Occipital lobe (tissue), 3 donors: ENCODE measurements at places on chromosomes 1 and 21. TPM values are rescaled to one million over a fixed set of nuclear protein-coding genes. Genes with fewer than 3 reads are reported as not detected.

GRCh38 chr1:241531195-241532161 is 700 bp upstream of the KMO start:
- no peak for DNase-seq

DNA sequence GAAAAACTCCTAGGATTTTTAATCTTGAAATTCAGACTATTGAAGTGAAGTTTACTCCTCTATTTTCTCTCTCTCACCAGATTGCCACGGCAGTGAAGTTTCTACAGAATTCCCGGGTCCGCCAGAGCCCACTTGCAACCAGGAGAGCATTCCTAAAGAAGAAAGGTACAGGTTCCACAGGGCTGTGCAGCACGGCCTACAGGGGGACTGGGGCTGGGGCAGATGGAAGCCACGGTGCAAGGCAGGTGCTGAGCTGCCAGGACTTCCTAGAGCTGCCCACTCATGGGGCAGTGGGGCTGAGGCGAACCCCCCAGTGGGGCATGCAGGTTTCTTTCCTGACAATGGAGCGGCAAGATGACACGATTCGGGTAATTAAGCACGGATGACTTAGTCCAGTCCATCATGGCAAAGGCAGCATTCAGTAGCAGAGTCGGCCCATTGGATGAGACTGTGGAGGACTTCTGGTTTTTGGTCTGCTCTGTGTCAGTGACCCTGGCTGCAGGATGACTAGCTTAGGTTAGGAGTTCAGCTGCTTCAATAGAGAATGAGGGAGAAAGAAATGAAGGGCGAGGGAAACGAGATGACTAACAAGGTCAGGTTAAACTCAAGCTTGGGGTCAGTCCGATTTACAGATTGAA is 61.5 kb downstream of the PEX14 start:
- DNase-seq, result no peak

DNA sequence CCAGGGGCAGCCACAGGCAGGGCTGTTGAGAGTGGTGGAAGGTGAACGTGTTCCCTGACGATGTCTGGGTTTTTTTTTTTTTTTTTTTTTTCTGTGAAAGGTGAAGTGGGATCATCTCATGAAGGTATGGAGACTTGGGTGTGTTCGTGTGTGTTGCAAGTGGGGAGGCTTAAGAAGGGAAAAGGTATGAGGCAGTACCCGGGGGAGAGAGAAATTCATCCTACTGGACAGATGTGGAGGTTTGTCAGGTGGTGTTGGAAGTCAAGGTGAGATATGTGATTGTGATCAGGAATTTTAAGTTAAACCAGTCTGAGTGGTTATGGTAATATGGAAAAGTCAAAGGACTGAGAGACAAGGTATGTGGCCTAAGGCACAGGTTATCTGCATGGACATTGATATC is 5.3 kb downstream of the C1orf115 start:
- DNase-seq, result no peak

DNA sequence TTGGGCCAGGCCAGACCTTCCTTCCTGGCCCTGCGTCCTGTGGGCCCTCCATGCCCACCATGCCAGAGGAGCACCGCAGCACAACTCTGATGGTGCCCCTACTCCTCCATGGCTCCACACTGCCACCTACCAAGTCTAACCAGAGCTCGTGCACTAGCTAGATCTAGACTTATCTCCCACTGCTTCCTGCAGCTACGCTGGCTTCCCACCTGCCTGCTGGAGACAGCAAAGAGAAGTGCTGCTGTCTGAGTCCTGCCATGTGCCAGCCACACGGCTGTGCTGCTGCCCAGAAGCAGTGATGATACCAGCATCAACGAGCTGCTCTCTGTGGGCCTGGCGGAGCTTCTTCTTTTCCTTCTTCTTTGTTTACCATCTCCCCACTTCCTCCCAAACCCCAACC is 4.5 kb downstream of the GUCA2B start:
- DNase-seq, result no peak

DNA sequence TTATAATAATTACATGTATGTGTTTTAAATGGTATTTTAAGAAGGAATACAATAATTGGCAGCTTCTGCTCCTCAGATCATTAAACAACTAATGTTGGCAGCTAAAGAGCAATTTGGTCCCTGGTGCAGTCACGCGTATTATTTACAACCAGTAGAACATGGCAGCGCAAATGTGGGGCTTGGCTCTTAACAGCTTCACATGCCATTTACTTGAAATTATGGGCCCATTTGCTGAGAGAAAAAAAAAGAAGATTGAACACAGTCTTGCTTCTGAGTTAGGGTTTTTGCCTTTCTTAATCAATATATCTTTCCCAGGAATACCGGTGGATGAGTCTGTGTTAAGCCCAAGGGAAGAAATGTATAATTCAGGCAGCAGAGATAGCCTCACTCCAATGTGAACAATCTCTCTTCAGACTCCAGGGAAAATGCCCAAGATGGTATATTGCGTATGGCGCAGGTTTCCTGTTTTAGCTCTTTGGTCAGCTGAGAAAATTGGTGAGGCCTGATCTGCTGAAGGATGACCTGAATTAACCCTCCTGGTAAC is 174.5 kb downstream of the DISC1 start:
- DNase-seq, result no peak

GRCh38 chr21:41429925-41430491 is 4.0 kb downstream of the MX1 start:
- no peak for DNase-seq

- no peak for DNase-seq
Observed at GRCh38 chr1:27005648-27006496, 6.8 kb downstream of the TENT5B start.

DNA sequence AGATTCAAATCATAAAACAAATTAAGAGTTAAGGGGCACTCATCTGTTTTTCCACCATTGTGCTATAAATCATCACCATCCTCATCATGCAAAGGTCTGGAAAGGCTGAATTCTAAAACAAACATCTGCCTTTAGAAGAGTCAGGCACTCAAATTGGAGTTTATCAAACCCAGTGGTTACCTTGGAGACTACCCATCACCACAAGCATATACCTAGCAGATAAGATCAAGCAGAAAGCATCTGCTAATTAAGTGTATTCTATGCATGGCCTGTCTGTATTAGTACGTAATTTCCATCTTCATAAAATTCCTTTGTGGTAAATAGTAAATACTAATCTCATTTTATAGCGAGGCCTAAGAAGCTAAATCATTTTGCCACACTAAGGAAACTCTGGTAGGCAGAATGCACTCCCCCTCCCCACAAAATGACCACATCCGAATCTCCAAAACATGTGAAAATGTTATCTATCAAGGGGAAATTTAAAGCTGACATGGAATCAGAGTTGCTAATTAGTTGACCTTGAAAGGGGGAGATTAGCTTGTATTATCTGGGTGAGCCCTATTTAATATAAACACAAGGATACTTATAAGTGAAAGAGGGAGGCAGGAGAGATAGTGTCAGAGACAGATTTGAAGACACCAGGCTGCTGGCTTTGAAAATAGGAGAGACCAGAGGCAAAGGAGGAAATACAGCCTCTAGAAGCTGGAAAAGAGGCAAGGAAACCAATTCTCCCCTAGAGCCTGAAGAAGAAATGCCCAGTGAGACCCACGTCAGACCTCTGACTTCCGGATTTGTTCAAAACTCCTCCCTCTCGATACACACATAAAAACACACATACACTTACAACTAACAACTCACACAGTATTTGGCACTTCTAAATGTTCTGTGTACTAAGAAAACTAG is 23.2 kb downstream of the ARID4B start:
- DNase-seq, result no peak

DNA sequence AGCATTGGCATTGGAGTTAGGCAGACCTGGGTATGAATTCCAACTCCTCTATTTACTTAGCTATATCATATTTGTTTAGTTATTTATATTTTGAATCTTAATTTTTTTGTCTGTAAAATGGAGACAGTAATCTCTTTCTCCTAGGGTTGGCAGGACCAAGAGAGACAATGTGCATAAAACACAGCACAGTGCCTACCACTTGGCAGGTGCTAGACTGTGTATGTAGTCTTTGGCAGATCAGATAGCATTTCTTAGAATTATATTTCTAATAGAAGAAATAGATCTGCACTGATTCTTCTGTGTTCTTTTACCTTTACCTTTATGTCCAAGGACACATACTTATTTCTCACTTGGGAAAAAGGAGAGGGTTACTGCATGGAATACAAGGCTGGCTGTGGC is 177.2 kb downstream of the GIPC2 start:
- DNase-seq, result no peak

GRCh38 chr1:93888900-93889299 is 9.9 kb upstream of the DNTTIP2 start:
- no peak for DNase-seq

- no peak for DNase-seq
Observed at GRCh38 chr1:211581526-211581925, 2.6 kb upstream of the SLC30A1 start.

GRCh38 chr1:205073511-205073910 is 10.7 kb downstream of the TMEM81 start:
- no peak for DNase-seq

GRCh38 chr1:90513956-90514355 is 203.1 kb downstream of the BARHL2 start:
- DNase-seq, result no peak

DNA sequence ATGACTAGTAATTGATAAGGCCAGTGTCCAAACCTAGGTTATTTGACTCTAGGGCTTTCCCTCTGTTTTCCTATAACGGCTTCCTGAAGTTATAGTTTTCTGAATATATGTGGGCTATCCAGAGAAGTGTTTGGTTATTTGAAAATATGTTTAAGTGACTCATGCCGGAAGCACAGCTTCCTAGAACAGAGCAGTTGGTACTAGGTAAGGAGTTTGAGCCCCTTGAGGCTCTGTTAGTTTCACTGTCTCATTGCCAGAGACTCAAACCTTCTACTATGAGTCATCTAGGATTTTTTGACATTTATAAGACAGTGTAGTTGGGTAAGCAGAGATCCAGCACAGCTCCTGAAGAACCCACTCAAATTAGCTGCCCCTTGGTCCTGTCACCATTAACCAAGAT is 27.1 kb upstream of the LEPR start:
- DNase-seq, result no peak

GRCh38 chr1:14774988-14775387 is 176.5 kb downstream of the KAZN start:
- DNase-seq, result no peak

Gene PAFAH2
- 1.9 TPM for total RNA-seq

Gene NUAK2
- total RNA-seq, result 1.1 TPM

Gene TMPRSS2
- not detected for total RNA-seq

Gene VPS26C
- 46.8 TPM for total RNA-seq

Gene FAM163A
- total RNA-seq, result under 0.01 TPM

Gene RNU1-3
- under 0.01 TPM for total RNA-seq

Gene HSPG2
- total RNA-seq, result 3.7 TPM

Gene SELL
- 0.47 TPM for total RNA-seq
